ENCODE measurements at places on chromosomes 11 and 22.
A peak's percentile ranks its signal among the peaks of the same experiment; 100 is the strongest.

DNA sequence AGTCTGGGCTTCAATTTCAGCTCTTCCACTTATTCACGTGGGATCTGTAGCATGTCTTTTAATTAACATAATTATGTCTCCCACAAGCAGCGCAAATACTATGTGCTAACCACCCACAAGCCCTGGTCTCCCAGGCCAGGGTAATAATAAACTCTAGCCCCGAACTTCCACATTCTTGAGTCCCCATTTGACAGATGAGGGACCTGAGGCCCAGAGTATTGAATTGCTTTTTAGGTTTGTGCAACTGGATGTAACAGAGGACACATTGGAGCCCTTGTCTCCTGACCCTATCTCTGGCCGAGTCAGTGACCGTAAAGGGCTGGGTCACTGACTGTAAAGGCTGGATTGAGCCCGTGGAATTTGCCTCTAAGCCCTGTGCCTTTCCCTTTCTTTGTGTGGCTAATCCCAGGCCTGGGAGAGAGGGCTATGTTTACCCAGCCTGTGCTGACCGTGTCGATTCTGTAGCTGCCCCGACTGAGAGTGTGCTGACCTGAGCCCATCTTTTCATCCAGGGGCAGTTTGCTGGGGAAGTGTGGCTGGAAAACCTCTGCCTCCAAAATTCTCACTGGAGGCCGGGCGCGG is 3.9 kb downstream of the CRYBB2 start:
- peak; percentile 9 for DNase-seq

GRCh38 chr11:133598906-133599305 is 66.6 kb upstream of the OPCML start:
- no peak for DNase-seq

- no peak for DNase-seq
These were observed 123.4 kb downstream of the CSNK2A3 start for GRCh38 chr11:11229647-11230046.

DNA sequence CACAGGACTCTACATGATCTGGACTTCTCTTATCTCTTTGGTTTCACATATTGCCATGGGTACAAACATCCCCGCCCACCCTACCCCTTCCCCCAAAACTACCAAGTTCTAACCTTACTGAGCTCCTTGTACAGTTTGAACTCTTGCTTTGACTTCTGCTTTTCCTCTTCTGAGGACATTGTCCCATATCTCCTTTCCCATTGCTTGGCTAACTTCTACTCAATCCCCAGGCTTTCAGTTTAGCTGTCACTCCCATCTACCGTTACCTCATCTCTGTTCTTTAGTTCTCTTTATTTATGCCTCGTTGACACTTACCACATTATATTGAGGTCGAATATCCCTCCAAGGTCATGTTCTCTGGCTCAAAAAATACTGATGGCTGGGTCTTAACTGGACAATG is 393.5 kb upstream of the CADM1 start:
- no peak for DNase-seq

DNA sequence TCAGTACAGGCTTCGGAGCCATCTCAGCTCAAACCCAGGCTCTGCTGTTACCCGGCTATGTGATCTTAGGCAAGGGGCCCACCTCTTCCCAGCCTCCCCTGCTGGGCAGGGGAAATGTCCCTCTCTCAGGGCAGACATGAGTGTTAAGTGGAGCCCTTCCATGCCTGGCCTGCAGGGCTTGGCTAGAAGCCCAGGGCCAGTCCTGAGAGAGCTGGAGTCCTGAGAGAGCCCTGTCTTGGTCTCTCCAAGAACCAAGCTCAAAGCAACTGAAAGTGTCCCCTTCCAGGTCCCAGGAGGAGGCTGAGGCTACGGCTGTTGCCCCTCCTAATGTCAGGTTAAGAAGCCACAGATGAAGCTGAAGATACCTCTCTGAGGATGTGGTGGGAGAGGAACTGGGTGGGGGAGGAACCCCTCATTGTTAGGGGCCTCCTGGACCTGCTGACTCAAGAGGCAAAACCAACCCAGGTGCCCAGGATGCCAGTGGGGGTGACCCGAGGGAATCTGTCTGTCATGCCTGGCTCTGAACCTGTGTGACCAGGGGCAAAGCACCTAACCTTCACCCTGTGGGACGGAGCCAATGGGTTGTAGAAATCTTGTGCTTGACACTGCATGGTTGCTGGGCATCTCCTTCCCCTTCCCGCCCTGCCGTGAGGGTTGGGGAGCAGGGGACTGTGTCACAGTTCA is 4.2 kb downstream of the ZP1 start:
- peak; percentile 52 for DNase-seq

DNA sequence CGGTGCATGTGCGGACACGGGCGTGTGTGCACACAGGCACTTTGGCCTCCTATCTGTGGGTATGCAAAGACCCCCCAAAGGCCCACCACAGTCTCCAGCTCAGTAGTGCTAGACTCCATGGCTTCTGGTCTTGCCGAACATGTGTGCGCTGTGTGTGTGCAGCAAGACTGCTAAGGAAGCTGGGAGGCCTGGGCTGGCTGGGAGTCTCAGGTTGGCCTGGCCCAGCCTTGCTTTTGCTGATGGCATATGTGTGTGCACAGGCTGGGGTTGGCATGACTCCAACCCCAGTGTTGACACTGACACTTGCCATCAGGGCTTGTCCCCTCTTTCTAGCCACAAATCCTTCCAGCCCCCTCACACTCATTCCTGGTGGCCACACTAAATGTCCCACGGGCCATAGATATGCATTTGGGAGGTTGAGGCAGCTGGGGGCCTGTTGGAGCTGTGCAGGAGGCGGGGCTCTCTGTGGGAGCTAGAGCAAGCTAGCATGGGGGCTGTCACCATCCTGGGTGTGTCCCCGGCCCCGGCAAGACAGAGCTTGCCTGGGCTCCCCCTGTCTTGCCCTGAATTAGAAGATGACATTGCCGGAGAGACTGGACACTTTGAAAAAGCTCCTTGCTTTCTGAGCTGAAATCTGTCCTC is 60.9 kb upstream of the NECTIN1 start:
- DNase-seq: no peak

DNA sequence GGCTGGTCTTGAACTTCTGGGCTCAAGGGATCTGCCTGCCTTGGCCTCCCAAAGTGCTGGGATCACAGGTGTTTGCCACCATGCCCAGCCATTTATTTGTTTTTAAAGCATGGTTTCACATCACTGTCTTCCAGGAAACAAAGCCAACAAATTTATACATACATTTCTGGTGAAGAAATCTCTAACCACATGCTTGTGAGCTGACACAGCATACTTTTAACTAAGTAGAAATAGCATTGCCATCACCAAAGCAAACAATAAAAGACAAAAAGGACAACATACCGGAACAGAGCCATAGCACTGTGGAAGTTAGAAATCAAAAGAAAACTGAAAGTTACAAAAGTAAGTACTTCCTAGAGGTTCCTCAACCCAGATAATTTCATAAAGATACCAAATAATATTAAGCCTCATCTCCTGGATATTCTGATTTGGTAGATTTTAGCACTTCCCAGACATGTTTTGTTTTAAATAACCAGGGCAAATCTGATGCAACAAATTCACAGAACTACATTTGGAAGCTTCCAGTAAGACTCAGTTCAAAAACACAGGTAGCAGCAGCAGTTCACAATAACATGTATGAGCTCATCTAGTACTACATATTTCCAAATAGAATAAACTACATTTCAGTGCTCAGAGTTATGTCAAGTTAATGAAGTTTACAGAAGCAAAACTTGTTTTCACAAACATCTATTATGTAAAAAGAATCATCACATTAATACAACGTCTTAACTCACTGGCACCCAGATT is 70.6 kb downstream of the RRAS2 start:
- no peak for DNase-seq

DNA sequence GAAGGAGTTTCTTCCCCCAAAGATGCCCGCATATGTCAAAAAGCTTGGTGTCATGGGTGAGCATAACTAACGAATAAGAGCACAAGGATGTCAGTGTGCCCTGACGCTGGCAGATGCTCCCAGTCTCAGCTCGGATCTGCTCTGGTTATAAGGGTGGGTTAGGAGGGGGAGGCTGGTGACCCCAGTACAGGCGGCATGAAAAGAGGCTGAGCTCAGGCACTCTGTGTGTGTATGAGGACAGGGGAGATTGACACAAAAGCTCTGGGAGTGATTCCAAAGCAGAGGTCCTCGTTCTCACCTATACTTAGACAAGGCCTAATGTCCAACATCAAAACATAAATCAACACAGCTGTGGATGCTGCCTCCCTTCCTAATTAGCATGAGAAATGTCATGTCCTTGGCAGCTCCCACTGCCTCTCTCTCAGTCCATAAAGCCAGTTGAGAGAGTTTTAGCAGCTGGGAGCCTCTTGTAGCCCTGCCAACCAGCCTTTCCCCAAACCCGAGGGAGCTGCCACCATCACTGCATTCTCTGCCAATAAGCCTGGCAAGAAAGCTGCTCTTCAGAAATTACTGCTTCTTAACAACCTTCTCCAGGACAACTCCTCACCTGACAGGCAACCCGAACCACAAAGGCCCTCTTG is 59.8 kb downstream of the SC5D start:
- no peak for DNase-seq

DNA sequence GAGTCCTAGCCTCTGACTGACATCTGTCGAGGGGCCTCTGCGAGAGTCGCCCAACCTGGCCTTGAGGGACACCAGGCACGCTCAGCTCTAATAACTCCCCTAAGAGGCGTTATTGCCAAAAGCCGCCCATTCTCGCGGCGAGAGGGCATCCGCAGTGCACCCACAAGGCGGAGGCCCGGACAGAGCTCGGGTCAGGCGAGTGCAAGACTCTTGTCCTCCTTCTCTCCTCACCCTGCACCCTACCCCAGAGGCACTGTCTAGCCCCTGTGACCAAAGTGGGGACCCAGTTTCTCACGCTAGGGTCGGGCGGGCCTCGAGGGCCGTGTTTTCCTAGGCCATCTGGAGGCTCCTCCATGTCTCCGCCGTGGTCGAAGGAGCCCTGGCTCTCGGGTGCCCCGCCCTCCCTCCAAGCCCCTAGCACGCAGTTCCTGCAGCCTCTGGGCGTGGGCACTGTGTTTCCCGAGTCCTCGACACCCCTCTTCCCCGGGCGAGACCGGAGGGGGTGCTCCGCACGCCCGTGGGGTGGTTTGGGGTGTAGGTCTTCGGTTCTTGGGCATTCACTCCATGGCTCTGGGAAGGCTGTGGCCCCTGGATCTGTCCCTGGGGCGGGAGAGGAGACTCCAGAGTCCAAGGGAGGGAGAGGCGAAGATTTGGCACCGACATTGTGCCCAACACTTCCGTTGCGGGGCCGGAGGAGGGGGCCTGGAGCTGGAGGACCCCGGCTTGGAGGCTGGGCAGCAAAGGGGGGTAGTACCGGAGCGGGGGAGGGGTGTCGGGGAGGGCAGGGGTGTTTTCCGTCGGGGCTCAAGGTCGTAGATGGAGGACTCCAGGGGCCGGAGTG is 1.0 kb downstream of the CHRM4 start:
- no peak for DNase-seq

DNA sequence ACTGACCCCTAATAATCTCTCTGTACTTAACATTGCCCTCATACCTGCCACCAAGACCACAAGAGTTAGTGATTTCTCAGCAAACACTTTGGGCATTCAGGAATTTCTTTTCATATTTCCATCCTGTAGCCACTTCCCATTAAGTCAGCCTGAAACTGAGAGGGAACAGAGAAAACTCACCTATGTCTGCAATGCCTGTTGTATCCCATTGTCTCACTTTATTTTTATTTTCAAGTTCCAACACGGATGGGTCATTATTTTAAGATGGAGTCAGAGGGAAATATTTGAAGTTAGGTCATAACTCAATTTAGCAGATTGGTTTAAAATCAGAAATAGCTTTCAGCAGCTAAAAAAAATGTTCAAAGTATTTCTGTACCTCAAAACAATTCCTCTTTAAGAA is 937.8 kb upstream of the CHORDC1 start:
- no peak for DNase-seq

DNA sequence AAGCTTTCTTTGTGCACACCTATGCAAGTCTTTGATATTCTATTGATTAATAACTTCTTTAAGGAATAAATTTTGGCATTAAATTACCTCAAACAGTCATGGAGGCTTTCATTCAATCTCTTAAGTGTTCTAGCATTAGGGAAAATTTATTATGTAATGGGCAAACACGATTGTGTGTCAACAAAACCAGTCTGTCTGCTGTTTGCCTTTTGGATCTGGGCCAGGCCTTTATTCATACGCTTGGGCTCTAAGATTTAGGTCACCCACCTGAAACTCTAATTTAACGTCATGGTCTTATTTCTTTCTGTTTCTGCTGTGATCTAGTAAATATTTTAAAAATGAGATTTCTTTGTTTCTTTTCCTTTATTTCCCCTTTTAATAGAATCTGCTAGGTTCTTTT is 1270.6 kb downstream of the LRRC4C start:
- no peak for DNase-seq

GRCh38 chr22:50529897-50530579 is at the start of gene TYMP:
TYMP (minus strand) TSS chr22:50530012; CDS start chr22:50529709, 303 bp downstream.
- DNase-seq: no peak

- no peak for DNase-seq
These were observed 184.2 kb upstream of the LUZP2 start for GRCh38 chr11:24312464-24313238.

DNA sequence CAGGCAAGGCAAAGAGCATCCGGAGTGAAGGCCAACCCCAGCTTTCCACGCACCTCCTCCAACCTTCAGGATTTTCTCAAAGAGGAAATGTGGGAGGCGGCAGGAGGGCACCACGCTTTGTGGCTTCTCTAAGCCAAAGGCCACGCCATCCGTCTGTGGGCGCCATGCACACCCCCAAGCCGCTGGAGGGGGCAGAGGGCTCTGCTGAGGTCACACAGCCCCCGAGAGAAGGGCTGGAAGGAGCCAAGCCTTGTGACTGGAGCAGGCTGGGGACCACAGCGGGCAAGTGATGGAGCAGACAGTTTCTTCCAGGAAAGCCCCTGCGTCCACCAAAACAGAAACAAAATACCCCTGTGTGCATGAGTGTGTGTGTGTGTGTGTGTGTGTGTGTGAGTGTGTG is 527.4 kb downstream of the BRD1 start:
- no peak for DNase-seq

GRCh38 chr11:70578831-70579230 is 180.5 kb downstream of the CTTN start:
- DNase-seq: no peak

- DNase-seq: no peak
These were observed 565.0 kb upstream of the CNTN5 start for GRCh38 chr11:98455500-98456307.
